ENCODE measurements at places on chromosomes 2 and 18.

DNA sequence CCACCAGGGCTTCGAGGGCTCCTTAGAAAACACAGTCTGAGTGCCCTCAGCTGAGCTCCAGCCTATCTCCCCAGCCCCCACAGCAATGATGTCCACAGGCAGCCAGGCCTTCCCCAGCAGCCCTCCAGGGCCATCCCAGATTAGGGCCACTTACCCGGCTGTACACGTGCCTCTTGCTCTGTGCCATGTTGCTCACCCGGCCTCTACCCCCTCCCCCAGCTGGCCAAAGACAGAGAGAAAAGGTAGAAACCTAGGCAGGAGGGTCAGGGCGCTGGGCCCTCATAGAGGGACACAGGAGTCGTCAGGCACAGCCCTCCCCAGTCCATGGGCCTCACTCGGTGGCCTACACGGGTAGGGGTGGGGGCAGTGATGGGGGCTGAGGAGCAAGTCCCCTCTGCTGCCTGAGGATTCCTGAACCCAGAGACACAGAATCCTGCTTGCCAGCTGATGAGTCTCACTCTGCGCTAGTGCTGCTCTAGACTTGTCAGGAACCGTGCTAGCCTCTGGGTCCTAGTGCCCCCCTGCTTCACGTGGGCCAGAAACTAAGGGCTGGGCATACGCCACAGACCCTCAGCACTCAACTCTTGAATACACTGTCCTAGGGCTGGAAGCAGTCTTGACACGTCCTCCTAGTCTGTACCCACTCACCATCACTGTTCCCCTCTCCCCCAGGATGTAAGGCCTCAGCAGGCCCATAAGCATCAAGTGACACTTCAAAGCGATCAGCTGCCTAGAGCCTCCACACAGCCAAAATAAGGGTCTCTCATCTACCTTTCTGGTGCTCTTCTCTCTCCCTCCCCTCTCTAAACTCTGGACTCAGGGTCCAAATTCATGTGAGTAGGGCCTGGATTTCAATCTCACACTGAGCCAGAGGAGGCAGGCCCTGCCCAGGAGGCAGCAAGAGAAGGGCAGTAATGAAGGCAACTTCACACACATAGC is at the start of gene DCTN1:
Gene DCTN1 (minus strand): TSS at position 461 of the 939 bp plus-strand sequence. CDS start 274 bp downstream, at position 187.
- no peak for DNase-seq
- no peaks in the 10 kb centered on the region for H3K36me3 ChIP-seq
- H3K4me3 ChIP-seq: peak within 1 kb of the TSS; percentile 63
- peaks cover 24% of the 10 kb centered on the region for H3K4me1 ChIP-seq
- no peaks in the 10 kb centered on the region for H3K27me3 ChIP-seq

DNA sequence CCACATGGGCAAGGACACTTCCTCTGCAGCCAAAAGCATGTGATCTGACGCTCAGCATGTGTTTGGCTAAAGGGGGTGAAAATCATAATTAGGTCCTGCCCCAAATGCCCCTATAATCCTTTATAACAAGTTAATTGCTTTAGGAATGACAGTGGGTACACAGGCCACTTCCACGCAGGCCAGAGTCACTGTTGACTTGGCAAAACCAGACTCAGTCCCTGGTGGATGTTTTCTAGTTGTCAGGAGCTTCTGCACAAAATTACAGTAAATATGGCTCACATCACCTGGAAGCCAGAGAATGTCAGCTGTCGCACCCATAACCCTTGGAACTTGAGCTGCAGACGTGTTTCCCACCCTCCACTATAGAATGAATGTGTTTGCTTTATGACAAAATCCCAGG is 13.3 kb upstream of the PXDN start:
- no peaks in the 10 kb centered on the region for H3K4me1 ChIP-seq
- H3K36me3 ChIP-seq: no peaks in the 10 kb centered on the region
- H3K27ac ChIP-seq: no peak overlapping the region
- no peak overlapping the region for H3K4me3 ChIP-seq
- no peaks in the 10 kb centered on the region for H3K27me3 ChIP-seq
- DNase-seq: no peak

GRCh38 chr2:9971105-9971818 is 19.8 kb downstream of the GRHL1 start:
- no peaks in the 10 kb centered on the region for H3K27me3 ChIP-seq
- DNase-seq: no peak
- H3K36me3 ChIP-seq: no peaks in the 10 kb centered on the region

DNA sequence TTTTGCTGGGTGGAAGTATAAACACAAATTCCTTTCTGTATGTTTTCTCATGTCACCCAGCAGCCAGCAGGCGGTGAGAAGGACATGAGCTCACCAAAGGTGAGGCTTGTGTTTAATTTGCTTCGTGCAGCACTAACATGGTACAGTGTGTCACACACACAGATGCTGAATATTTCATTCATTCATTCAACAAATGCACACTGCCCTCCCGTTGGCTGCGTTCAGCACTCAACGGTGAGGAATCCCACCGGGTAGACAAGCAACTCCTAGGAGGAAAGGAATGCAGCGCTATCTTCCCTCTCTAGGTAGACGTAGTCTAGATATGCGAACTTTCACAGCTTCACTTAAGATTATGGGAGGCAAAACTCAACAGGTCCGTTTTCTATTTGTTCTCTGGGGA is 85.1 kb downstream of the LONRF2 start:
- H3K27me3 ChIP-seq: no peaks in the 10 kb centered on the region
- H3K4me1 ChIP-seq: no peaks in the 10 kb centered on the region
- H3K27ac ChIP-seq: no peak overlapping the region
- DNase-seq: no peak
- H3K4me3 ChIP-seq: no peak overlapping the region

DNA sequence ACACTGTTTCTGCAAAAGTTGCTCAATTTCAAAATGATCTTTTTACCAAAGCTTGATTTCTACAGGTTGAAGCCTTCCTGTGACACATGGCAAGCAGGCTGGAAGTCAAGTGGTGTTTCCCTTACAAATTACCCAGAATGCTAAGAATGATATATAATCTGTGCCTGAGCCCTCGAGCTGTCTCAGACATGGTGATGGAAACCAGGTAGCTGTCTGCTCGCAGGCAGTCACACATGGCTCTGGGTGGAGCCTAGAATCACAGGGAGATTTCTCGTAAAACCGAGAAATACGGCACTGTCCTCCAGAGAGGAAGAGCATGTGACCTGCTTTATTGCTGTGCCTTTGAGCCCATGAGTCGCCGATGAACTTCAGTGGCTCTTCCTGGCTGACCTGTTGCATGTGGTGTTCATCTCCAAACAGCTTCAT is 392.9 kb downstream of the ZNF521 start:
- DNase-seq: no peak
- H3K27ac ChIP-seq: no peak overlapping the region
- H3K27me3 ChIP-seq: no peaks in the 10 kb centered on the region
- no peak overlapping the region for H3K4me3 ChIP-seq
- H3K4me1 ChIP-seq: no peaks in the 10 kb centered on the region

GRCh38 chr18:31722369-31722957 is 38.1 kb upstream of the B4GALT6 start:
- DNase-seq: peak; percentile 65
- no peaks in the 10 kb centered on the region for H3K36me3 ChIP-seq
- no peaks in the 10 kb centered on the region for H3K27me3 ChIP-seq
- H3K4me3 ChIP-seq: no peak overlapping the region
- H3K27ac ChIP-seq: no peak overlapping the region
- no peaks in the 10 kb centered on the region for H3K4me1 ChIP-seq

GRCh38 chr2:46387886-46388515 is 90.8 kb downstream of the EPAS1 start:
- H3K4me3 ChIP-seq: no peak overlapping the region
- H3K36me3 ChIP-seq: peaks cover 4% of the 10 kb centered on the region
- no peaks in the 10 kb centered on the region for H3K27me3 ChIP-seq
- no peaks in the 10 kb centered on the region for H3K4me1 ChIP-seq

DNA sequence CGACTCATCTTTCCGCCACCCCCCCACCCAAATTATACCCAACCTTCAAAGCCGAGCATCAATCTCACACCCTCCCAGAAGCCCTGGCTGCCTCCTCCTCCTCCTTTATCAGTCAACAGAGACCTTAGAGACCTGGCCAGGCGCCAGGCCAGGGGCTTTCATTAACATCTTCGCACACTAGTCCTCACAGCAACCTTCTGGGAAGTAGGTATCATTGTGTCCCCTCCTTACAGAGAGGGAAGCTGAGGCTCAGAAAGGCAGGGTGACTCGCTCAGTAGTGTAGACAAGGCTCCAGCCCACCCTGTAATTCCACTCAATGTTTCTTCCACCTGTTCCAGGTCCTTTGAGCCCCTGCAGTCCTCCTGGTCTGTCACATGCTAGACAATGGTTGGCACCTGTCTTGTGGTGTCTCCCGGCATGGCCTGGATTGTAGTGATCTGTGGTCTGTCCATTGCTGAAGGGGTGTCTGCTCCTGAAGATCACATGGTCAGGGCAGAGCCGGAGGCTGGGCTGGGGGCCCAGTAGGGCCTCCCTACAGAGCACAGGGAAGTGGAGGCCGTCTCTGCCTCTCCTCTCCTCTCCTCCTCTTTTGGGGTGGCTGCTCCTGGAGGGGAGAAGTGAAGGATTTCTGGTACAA is 36.0 kb downstream of the KLHL29 start:
- no peak for DNase-seq
- no peaks in the 10 kb centered on the region for H3K4me1 ChIP-seq
- H3K36me3 ChIP-seq: no peaks in the 10 kb centered on the region
- no peak overlapping the region for H3K27ac ChIP-seq
- H3K27me3 ChIP-seq: no peaks in the 10 kb centered on the region

- H3K4me1 ChIP-seq: no peaks in the 10 kb centered on the region
- no peaks in the 10 kb centered on the region for H3K27me3 ChIP-seq
- no peaks in the 10 kb centered on the region for H3K36me3 ChIP-seq
- H3K4me3 ChIP-seq: no peak overlapping the region
Observed at GRCh38 chr2:15906778-15907177, 33.6 kb upstream of the MYCN start.

DNA sequence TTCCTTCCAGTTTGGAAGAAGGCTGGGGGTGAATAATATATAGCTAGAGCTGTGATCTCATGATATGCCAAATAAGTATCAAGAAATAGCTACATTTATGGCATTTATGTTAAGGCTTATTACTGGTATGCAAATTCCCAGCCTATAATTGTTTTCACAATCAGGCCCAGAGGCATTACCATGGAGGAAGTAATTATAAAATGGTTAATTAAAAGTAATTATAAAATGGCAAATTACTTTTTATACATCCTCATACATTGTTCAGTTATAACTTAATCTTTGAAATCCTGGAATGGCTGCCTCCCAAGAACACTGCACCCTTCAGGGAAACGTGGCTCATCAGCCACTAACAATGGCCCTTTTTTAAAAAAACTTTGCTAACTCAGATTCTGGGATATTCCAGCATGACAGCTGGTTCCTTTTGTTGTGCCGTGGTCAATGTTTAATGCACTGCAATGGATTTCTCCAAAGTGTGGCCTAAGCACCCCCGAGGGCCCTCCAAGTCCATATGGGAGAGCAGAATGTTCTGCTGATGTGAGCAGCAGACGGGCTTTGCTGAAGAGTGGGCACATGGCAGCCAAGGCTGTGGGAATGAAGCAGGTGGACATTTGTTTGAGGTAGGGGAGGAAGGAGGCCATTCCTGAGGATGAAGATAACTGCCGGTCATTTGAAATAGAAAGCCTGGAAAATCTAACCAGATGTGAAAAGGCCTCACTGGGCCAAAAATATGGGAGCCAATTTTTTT is 483.5 kb upstream of the GCFC2 start:
- H3K27ac ChIP-seq: no peak overlapping the region
- H3K36me3 ChIP-seq: no peaks in the 10 kb centered on the region
- H3K27me3 ChIP-seq: no peaks in the 10 kb centered on the region
- no peak overlapping the region for H3K4me3 ChIP-seq

GRCh38 chr2:219087361-219087760 is 26.6 kb upstream of the IHH start:
- no peaks in the 10 kb centered on the region for H3K27me3 ChIP-seq
- no peak overlapping the region for H3K4me3 ChIP-seq
- DNase-seq: no peak
- H3K27ac ChIP-seq: no peak overlapping the region
- no peaks in the 10 kb centered on the region for H3K4me1 ChIP-seq

Measured in breast epithelium (tissue), 4 donors.